ENCODE measurements at places on chromosomes 5 and 9.

DNA sequence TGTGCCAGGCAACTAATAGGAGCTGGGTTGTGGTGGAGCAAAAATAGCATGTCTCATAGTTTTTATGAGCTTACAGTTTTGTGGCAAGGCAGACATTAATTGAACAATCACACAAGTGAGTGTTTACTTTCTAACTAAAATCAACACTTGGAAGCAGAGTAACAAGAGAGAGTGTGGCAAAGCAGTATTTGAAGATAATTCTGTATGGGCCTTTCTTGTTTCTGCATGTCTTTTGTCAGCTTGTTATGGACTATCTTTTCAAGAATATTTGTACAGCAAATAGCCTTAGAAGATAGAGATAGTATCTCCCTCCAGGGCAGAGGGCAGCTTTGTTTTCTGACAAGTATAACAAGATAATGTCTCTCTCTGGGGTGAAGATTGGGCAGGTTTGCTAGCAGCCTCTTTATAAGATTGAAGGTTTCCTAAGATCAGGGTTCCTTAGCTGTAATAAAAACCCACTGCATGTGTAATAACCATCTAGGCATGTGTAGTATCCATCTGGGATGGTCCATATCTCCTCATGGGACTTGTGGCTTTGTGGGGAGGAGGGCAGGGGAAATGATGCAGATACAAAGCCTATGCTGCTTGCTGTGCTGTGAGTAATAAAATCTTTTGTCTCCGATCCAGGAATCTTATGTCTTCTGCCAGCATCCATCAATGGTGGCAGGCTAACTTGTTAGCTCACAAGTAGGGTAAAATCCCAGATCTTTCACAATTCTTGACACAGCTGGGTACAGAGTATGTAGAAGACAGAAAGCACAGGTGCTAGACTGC lies 479.9 kb downstream of the KDM4C start:
- no peaks in the 10 kb centered on the region for H3K4me1 ChIP-seq
- ATAC-seq = no peak
- no peak overlapping the region for H3K27ac ChIP-seq

GRCh38 chr5:107486489-107486888 lies 184.2 kb downstream of the EFNA5 start:
- no peak for ATAC-seq
- H3K4me3 ChIP-seq = no peak overlapping the region
- no peaks in the 10 kb centered on the region for H3K36me3 ChIP-seq

- no peaks in the 10 kb centered on the region for H3K27me3 ChIP-seq
- H3K36me3 ChIP-seq = no peaks in the 10 kb centered on the region
- H3K4me3 ChIP-seq = no peak overlapping the region
- no peak for ATAC-seq
Observed at GRCh38 chr5:83031381-83031780, 45.8 kb downstream of the TMEM167A start.

DNA sequence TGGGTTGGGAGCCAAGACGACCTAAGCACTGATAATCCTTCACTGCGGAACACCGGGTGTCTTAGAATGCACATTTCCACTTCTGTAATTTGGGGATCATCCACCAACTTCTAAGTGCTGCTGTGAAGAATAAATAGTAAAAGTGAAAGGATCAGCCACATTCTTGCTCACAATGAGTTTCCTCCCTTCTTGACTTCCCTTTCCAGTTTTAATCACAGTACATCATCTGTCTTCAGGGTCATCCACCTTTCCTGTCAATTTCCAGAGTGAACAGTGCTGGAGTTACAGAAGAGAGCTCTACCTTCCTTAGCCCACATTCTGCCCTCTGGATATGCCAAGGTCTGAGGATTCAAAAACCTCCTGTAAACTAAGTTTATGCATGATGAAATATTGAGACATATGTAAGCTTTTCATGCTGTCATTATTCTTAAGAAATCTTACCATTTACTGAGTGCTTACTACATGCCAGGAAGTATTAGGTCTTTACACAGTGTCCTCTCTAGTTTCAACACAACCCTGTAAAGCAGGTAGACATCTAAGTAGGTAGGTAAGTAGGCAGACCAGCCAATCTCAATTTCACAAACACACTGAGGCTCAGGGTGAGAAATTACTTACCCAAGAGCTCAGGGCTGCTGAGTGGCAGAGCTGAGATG lies 105.2 kb downstream of the CDK5RAP2 start:
- ATAC-seq = peak; percentile 38
- H3K4me1 ChIP-seq = peaks cover 19% of the 10 kb centered on the region
- H3K36me3 ChIP-seq = peaks cover 2% of the 10 kb centered on the region
- H3K27ac ChIP-seq = no peak overlapping the region

DNA sequence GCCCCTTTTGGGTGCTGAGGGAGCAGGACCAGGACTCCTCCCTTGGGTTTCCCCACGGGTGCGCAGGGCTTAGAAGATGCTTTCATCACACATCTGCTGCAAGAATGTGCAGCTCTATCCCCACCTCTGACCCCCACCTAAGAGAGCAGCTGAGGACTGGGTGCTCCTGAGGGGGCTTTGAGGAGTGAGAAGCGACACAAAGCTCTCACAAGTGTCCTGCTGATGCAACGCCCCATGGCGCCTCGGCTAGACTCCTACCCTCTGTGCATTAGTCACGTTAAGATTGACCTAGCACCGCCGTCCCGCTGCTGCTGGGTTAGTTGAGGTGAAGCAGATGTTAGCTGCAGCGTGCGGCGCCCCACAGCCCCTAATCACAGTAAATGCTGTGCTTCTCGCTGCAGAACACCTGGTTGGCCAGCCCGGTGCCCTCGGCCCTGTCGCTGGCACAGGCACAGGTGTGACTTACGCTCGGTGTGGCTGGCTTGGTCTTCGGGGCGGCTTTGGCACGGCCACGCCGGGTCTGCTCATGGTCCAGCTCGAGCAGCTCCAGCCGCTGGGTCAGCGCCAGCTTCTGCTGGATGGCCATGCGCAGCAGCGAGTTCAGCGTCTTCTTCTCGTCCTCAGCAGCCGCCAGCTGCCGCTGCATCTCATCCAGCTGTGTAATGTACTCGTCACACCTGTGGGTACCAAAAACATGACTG lies 45.0 kb upstream of the IPPK start:
- no peak overlapping the region for H3K27ac ChIP-seq
- no peak overlapping the region for H3K4me3 ChIP-seq
- ATAC-seq = no peak

GRCh38 chr9:14992516-14992915 lies 82.3 kb upstream of the FREM1 start:
- H3K27me3 ChIP-seq = no peaks in the 10 kb centered on the region
- H3K27ac ChIP-seq = no peak overlapping the region
- ATAC-seq = no peak
- H3K36me3 ChIP-seq = no peaks in the 10 kb centered on the region
- peak overlapping the region; percentile 64 for H3K4me3 ChIP-seq
- peaks cover 17% of the 10 kb centered on the region for H3K4me1 ChIP-seq

DNA sequence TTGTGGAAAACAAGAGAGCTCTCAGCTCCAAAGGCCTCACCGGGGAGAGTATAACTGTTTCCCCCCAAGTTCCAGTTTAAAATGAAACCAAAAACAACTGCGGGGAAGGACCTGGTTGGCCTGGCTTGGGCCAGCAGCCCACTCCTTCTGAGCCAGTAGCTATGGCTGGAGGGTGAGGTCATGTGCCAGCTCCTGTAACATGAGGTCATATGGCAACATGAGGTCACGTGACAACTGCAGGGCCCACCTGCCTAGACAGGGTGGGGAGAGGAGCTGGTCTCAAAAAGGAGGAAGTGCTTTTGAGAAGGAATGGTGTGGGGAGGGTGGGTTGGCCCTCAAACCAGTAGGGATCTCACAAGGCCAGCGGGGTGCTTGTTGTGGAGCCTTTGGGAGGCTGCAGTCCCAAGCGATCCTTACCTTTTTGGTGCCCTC lies 29.3 kb upstream of the CRB2 start:
- no peak overlapping the region for H3K27ac ChIP-seq
- H3K4me1 ChIP-seq = no peaks in the 10 kb centered on the region
- ATAC-seq = no peak
- H3K4me3 ChIP-seq = peak overlapping the region; percentile 25
- H3K27me3 ChIP-seq = no peaks in the 10 kb centered on the region
- no peaks in the 10 kb centered on the region for H3K36me3 ChIP-seq

DNA sequence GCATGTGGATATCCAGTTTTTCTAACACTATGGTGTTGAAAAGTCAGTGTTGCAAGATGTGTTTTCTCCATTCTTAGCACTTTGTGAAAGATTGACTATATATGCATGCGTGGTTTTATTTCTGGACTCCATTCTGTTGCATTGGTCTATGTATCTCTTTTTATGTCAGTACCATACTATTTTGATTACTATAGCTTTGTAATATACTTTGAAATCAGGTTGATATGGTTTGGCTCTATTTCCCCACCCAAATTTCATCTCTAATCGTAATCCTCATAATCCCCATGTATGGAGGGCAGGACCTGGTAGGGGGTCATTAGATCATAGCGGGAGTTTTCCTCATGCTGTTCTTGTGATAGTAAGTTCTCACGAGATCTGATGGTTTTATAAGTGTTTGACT lies 6.5 kb downstream of the RIC1 start:
- no peaks in the 10 kb centered on the region for H3K4me1 ChIP-seq
- no peak for ATAC-seq
- H3K27me3 ChIP-seq = no peaks in the 10 kb centered on the region
- no peak overlapping the region for H3K4me3 ChIP-seq

- peak; percentile 40 for ATAC-seq
- H3K27me3 ChIP-seq = no peaks in the 10 kb centered on the region
- H3K27ac ChIP-seq = no peak overlapping the region
- no peaks in the 10 kb centered on the region for H3K36me3 ChIP-seq
- H3K4me1 ChIP-seq = no peaks in the 10 kb centered on the region
- no peak overlapping the region for H3K4me3 ChIP-seq
Observed at GRCh38 chr5:115551415-115551814, 6.8 kb upstream of the FEM1C start.

DNA sequence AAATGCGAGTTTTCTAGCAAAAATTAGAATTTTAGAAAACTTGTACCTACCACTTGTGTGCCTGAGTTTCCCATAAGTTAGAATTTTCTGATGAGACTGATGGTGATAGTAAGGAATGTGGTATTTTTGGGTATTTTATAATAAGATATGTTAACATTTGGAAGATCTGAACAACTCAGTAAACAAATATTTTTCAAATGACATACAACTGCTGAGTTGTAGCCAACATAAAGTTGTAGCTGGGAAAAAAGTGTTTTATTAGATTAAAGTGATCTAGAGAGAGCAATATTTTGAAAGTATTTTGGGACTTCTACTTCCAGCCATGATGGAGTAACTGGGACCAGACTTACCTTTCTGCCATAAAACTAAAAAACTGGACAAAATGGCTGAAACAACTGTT lies 37.9 kb downstream of the GEMIN5 start:
- ATAC-seq = no peak
- H3K4me1 ChIP-seq = no peaks in the 10 kb centered on the region
- H3K27me3 ChIP-seq = no peaks in the 10 kb centered on the region
- H3K4me3 ChIP-seq = no peak overlapping the region
- H3K27ac ChIP-seq = peak overlapping the region; percentile 47

GRCh38 chr9:78235256-78235761 lies 566 bp upstream of the CEP78 start:
- H3K27me3 ChIP-seq = no peaks in the 10 kb centered on the region
- peak overlapping the region; percentile 79 for H3K4me3 ChIP-seq
- no peaks in the 10 kb centered on the region for H3K36me3 ChIP-seq
- peak overlapping the region; percentile 89 for H3K27ac ChIP-seq

DNA sequence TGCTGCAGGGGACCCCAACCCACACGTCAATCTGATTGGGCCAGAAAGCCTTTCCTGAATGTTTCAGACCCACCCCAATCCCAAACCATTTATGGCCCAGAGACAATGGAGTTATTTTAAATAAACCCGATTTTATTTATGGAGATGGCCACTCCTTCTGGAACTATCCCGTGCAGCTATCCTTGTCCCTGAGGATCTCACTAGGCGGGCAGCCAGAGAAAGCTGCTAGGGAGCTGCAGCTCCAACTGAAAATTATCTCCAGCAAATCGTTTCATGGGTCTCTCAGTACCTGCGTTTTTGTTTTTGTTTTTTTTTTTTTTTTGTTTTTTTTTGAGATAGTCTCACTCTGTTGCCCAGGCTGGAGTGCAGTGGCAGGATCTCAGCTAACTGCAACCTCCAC lies 23.0 kb downstream of the C1QTNF2 start:
- H3K4me3 ChIP-seq = no peak overlapping the region
- H3K27me3 ChIP-seq = no peaks in the 10 kb centered on the region
- no peak overlapping the region for H3K27ac ChIP-seq

DNA sequence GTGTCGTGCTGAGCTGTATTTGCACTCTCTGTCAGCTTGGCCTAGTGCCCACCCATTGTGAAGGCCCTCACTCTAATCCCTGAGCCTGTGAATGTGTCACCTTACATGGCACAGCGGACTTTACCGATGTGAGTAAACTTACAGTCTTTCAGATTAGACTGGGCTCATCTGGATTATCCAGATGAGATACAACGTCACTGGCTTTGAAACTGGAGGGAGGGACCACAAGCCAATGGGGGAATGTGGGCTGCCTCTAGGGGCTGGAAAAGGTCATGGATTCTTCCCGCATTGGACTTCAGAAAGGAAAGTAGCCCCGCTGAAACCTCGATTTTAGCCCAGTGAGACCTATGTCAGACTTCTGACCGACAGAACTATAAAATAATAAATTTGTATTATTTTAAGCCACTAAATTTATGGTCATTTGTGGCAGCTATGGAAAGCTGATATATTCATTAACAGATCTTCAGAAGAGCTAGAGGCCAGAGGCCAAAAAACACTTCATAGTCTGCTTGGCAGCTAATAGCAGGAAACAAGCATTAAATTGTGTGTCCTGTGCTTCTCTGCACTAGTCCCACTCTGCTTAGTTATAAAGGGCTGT lies 139.0 kb upstream of the GAS1 start:
- no peaks in the 10 kb centered on the region for H3K27me3 ChIP-seq
- no peaks in the 10 kb centered on the region for H3K4me1 ChIP-seq
- H3K27ac ChIP-seq = no peak overlapping the region
- no peaks in the 10 kb centered on the region for H3K36me3 ChIP-seq
- H3K4me3 ChIP-seq = no peak overlapping the region

GRCh38 chr9:115551396-115551795 lies 433.4 kb upstream of the TNC start:
- H3K36me3 ChIP-seq = no peaks in the 10 kb centered on the region
- ATAC-seq = no peak
- no peak overlapping the region for H3K27ac ChIP-seq
- no peak overlapping the region for H3K4me3 ChIP-seq
- H3K27me3 ChIP-seq = no peaks in the 10 kb centered on the region

- no peak overlapping the region for H3K4me3 ChIP-seq
- H3K27ac ChIP-seq = no peak overlapping the region
- ATAC-seq = no peak
- no peaks in the 10 kb centered on the region for H3K27me3 ChIP-seq
Observed at GRCh38 chr5:55997742-55998351, 3.1 kb upstream of the IL6ST start.

DNA sequence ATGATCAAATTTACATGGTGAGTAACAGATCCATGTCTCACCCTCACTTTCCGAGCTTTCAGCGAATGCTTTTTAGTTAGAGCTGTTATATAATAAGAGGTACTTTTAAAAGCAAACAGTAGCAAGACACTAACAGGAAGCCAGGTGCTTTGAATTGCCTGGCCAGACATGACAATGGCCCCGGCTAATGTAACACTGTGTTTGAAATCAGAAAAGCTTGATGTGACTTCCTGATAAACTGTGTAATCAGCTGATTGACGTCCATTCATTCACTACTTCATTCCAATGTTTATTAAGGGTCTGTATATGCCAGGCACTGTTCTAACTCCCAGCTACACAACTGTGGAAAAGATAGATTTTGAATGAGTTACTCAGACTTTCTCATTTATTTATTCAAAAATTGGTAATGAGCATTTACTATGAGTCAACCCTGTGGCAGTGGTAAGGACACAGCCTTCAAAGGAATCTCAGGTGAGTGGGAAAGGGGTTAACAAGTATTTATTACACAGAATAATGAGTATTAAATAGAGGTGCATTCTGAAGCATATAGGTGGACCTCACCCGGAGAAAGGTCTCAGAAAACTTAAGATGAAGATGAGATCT lies 26.6 kb downstream of the DPYSL3 start:
- H3K27ac ChIP-seq = peak overlapping the region; percentile 82
- no peaks in the 10 kb centered on the region for H3K27me3 ChIP-seq
- ATAC-seq = no peak
- no peaks in the 10 kb centered on the region for H3K36me3 ChIP-seq
- no peak overlapping the region for H3K4me3 ChIP-seq

Data from gastroesophageal sphincter (tissue), 4 donors.